ENCODE measurements at places on chromosomes 7 and 10.

DNA sequence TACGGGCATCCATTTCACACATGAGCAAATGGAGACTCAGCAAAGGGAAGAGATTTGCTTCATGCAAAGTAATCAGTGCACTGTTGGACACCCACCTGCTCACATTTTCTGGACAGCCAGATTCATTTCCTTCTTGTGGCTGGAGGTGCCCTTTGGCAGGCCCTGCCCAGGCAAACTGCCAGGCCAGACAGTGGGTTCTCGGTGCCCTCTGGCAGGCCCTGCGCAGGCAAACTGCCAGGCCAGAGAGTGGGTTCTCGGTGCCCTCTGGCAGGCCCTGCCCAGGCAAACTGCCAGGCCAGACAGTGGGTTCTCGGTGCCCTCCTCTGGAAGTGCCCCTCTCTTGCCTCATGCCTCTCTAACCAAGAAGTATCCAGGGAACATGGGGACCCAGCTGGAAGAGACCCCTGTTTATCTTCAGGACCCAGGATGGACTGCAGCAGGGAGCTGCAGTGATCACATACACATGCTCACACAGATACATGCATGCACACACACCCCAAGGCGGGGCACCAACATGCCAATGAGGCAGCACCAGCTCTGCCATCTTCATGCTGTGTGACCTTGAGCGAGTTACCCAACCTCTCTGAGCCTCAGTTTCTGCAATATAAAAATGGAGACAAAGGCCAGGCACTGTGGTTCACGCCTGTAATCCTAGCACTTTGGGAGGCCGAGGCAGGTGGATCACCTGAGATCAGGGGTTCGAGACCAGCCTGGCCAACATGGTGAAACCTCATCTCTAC lies 67.1 kb downstream of the OAT start:
- no peak for DNase-seq

DNA sequence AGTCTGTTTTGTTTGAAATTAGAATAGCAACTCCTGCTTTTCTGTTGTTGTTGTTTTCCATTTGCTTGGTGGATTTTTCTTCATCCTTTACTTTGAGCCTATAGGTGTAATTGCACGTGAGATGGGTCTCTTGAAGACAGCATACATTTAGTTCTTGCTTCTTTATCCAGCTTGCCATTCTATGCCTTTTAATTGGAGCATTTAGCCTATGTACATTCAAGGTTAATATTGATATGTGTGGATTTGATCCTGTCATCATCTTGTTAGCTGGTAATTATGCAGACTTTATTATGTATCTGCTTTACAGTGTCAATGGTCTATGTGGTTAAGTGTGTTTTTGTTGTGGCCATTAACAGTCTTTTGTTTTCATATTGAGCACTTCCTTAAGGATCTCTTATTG lies 708.9 kb upstream of the ANKRD30A start:
- no peak for DNase-seq

GRCh38 chr10:20257422-20257821 lies 441.2 kb downstream of the PLXDC2 start:
- no peak for DNase-seq

DNA sequence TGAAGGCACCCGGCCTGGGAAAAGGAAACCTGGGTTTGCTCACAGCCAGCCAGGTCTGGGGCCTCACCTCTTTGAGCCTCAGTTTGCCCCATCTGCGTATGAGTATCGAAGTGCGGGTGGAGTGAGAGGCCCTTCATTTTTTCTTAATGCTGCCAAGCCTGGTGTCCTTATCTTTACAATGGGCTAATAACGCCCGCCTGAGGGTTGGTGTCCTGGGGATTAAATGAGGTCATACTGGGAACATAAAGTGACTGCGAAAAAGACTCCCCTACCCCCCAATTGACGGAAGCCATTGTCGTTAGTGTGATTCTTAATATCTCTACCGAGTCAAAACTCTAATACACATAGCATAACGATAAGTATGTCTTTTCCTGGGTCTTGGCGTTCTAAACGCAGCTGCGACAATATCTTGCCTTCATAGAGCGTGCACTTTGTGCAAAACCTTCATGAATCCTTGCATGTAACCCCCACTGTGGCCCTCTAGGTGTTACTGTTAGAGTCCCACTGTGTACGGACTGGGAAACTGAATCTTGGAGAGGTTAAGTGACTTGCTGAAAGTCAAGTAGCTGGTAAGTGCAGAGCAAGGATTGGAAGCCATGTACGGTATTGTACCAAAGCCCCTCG lies 11.4 kb upstream of the GRB10 start:
- DNase-seq, result no peak

DNA sequence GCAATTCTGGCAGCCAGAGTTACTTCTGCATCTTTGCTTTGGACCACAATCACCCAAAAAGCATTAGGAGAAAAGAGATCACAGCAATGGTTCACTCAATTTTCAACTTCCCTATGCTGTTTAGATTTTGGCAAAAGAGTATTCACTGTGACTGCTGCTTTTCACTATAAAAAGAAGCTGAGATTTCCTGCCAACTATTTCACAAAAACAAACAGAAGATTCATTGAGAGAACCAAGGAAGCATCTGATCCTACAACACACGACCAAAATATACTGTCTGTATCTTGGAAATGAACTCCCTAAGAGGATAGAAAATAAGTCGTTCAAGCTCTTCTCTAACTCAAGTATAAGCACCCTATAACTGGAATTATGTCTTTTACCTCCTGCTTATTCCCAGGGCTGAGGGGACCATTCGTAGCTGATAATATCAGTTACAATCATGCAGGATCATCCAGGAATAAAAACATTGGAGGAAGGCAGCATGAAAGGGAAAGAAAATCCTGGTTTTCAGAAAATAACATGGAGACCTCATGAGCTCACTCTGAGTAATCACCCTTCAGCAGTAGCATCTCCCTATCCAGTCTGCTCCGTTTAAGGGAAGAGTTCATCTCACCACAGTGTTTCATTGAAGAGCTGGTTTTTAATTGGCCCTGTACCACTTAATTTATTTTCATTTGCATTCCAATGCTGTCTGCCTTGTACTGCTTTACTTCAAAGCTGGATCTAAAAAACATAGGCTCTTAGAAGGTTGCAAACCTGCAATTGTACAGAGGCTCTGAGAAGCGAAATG lies 256.2 kb downstream of the PAXIP1 start:
- no peak for DNase-seq

GRCh38 chr7:1537535-1538412 lies 7.3 kb downstream of the MAFK start:
- DNase-seq, result no peak

DNA sequence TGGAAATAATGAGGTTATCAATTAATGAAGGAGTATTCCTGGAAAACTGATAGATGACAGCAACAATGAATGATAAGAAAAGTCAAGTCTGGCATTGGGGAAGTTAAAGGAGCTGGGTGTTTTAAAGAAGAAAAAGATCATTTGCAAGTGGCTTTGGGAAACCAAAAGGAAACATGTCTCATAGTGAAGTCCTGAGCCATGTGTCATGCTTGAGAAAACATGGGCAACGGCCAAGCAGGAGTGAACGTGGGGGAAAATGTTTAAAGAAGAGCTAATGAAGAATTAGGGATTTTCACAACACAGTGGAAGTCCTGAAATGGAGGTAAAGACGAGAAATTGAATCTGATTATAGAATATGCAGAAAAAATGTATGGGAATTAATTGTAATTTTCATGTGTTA lies 1383.2 kb upstream of the CELF2 start:
- DNase-seq, result no peak

- peak; percentile 65 for DNase-seq
Observed at GRCh38 chr7:70694434-70694970, 437.4 kb upstream of the GALNT17 start.

DNA sequence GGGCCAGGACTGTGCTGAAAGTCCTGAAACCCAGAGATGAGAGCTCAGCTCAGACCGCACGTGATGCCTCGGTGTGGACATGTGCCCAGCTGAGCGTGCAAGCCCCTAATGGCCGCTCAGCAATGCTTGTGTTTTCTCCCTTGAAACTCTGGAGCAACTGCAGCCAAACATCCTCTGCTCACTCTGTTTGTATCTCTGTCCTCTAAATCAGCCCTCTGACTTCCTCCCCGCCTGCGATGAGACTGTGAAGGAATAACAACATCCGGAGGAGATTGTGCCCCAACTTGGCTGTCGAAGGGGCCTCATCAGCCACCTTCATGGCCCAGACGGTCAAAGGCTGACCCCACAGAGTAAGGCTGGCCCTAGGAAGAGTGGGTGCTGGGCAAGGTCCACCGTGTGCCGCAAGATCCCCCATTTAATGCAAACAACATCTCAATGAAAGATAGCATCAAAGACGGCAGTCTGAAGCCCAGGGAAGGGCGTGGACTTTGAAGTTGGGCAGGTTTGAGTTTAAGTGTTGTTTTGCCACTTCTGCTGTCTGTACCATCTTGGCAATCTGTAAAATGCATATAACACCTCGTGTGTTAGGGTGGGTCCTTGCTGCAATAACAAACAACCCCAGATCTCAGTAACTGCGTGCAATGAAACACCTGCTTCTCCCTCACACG lies 39.9 kb downstream of the CALML3 start:
- no peak for DNase-seq

DNA sequence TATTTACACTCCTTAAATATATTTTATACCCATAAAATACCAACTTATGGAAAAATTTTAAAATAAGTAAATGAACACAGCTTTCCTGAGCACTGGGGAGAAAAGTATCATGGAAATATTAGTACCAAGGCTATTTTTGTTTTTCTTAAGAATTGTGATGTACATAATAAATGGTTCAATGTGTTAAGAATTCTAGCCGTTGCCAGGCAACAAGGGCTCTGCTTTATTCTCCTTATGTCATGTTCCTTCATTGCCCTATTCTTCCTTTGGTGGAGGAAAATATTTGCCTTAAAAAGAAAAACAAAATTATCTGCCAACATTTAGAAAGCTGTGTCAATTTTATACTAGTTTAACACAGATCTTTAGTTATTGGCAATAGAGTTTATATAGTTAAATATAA lies 2.6 kb upstream of the ZPBP start:
- DNase-seq, result no peak

- DNase-seq, result no peak
Observed at GRCh38 chr10:34407324-34407805, 407.7 kb downstream of the PARD3 start.

DNA sequence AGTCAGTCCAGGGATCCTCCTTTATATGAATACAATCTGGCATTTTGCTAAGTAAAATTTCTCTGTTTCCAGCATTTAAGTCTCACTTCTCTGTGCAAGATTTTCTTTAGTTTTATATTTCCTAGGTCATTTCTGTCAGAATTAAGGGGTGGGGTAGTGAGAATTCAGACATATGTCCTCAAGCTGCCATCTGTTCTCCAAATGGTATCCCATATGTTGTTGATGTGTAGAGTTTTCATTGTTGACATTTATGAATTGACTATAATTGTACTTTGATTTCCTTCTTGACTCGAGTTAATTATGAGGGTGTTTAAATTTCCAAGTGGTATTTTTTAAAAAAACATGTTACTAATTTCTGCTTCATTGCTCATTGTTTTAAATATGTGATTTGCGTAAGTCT lies 148.8 kb downstream of the NPSR1 start:
- peak; percentile 63 for DNase-seq

DNA sequence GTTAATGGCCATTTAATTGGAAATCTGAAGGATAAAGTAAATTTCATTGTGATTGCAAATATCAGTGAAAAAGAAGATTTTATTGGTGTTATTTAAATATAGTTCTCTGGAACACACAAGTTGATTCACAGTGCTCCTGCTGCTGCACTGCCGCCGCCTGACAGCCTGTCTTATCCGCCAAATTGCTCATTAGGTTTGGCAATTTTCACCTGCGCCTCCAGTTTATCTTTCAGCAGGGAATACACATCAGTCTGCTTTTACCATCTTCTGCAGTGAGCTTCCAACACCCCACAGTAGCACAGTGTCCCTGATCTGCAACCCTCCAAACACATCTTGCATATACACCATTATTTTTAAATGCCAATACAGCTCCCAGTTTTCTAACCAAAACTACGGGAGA lies 308.3 kb downstream of the PARD3 start:
- no peak for DNase-seq

- DNase-seq, result peak; percentile 68
Observed at GRCh38 chr7:70344726-70345125, 746.5 kb downstream of the AUTS2 start.

- no peak for DNase-seq
Observed at GRCh38 chr10:75462865-75463264, 31.4 kb downstream of the LRMDA start.

DNA sequence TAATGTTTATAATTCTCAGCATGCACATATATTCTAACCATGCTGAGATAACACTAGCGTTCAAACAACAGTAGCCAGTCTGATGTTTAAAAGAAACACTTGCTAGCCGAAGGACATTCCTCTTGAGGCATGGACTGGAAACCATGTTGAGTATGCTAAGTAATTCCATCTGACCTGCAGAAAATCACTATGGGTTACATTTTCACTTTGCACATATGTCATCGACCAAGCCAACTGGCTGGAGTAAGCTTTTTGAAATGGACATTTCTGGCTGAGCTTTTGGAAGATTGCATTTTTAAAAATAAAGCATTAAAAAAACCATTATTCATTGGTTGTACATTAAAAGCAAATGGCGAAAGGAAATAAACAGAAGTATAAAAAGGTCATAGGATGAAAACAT lies 88.2 kb downstream of the BBS9 start:
- no peak for DNase-seq

- peak; percentile 87 for DNase-seq
Observed at GRCh38 chr10:76303682-76304316, 872.4 kb downstream of the LRMDA start.

DNA sequence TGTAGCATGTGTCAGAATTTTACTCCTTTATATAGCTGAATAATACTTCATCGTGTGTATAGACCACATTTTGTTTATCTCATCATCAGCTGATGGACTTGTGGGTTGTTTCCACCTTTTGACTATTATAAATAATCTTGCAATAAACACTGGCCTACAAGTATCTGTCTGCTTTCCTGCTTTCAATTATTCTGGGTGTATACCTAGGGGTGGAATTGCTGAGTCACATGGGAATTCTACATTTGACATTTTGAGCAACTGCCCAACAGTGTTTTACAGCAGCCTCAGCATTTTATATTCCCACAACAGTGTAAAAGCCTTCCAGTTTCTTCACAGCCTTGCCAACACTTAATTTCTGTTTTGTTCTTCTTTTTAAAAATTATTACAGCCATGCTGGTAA lies 200.3 kb upstream of the PRSS1 start:
- DNase-seq, result no peak

DNA sequence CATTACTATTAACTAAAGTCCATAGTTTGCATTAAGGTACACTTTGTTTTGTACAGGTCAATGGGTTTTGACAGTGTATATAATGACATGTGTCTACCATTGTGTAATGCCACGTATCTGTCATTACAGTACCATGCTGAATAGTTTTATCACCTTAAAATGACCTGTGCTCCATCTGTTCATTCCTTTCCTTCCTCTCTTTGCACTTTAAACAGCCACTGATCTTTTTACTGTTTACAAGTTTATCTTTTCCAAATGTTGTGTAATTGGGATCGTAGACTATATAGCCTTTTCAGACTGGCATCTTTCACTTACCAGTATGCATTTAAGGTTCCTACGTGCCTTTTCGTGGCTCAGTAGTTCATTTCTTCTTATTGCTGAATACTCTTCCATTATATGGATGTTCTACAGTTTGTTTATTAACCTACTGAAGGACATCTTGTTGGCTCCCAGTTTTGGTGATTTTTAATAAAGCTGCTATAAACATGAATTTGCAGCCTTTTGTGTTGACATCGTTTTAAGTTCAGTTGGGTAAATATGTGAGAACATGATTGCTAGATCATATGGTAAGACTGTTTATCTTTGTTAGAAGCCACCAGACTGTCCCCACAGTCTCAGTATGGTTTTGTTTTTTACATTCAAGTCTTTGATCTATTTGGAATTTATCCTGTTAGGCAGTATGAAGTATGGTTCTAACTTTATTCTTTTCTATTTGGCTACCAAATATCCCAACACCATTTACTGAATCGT lies 24.7 kb downstream of the STAM start:
- DNase-seq, result no peak

Data from NCI-H82 (cell line).